ENCODE measurements at places on chromosomes 1 and 21.

DNA sequence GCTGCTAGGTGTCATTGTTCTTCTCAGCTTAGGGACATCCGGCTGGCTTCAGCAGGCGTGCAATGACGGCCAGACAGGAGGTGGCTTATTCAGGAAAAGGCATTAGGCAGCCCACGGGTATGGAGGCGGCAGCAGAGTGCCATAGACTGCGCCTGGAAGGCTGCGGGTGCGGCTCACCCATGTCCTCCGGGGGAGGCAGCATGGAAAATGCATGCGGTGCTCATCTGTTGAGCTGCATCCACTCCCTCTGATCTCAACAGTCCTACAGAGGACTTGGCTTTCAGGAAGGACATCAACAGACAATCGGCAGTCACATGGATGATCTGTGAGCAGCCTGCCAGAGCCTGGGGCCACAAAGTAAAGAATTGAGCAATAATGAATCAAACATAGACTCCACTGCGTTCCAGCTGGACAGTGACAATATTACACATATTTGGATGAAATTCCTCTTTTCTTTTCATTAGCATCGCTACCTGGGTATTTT is 42.9 kb downstream of the UMODL1 start:
- DNase-seq: no peak

- DNase-seq: no peak
Measured at GRCh38 chr1:79679916-79680315, 673.4 kb upstream of the ADGRL4 start.

DNA sequence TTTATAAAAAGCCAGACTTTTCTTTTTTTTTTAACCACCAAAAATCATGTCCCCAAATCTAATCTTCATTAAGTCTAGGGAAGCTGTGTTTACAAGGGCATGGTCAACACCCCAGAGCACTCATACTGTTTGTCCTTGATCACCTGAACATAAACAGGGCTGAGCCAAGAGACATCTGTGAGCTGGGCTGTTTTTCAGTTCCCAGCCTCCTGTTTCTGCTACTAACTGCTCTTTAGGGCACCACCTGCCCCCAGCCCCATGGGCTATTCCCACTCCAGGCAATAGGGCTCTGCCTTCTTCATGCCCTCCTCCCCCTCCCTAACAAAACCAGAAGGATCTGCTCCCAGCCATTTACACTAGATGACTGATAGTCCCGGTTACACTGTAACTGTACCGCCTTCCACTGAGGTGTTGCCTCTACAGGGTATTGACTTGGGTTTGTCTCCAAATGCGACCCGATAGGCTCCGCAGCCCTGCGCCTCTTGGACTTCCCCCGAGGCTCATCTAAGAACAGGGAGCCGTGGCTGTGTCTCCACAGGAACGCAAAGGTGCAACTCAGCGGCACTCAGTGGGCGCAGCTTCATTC is 11.7 kb upstream of the SLC26A9 start:
- DNase-seq: no peak

DNA sequence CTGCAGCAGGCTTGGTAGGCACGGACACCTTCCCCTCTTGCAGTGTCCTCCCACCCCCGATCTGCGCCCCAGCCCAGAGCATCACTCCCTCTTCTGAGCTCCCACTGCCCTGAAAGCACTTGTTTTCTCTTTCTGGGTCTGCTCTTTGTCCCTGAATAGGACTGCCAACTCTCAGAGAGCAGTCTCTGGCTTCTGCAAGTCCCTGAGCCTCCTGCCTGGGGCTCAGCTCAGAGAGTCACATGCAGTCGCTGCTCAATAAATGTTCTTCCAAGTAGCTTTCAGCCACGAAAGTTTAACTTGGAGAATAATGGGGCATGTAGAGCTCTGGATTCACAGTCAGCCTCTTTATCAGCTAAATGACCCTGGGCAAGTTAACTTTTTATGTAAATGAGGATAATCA is 205.6 kb downstream of the HIVEP3 start:
- DNase-seq: no peak

GRCh38 chr1:155454096-155454495 is 108.5 kb downstream of the ASH1L start:
- no peak for DNase-seq

DNA sequence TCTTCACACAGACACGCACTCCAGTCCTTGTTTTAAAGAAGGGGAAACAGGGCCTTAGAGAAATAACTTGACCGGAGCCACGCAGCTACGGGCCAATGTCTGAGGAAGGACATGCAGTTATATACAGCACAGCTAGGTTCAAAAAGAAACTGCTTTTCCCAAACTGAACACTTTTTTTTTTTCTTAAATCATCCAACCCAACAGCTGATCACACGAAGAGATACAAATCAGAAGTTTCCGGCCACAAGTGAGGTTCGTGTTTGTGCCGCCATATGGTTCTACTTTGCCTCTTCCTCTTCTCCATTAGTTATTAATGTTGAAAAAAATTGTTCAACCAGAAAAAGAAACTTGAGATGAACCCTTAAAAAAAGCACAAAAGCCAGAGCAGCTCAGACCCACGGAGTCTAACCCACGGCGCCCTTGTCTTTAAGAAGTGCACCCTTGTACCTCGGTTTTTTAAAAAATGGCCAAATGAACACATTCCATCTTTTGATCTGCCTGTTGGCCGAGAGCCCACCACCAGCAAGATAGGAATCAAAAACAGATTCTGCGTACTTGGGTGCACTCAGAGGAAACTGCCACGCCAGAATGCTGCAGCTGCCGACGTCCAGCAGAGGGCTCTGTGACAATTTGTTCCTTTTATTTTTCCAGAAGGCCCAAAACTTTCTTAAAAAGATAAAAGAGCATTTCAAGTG is 78.9 kb downstream of the SLC66A1 start:
- no peak for DNase-seq

- DNase-seq: no peak
Measured at GRCh38 chr1:204112876-204113730, 38.7 kb downstream of the ETNK2 start.

GRCh38 chr1:226700861-226701260 is 38.2 kb downstream of the ITPKB start:
- DNase-seq: no peak

GRCh38 chr1:224182057-224182865 is 779 bp upstream of the DEGS1 start:
- peak; percentile 50 for DNase-seq

DNA sequence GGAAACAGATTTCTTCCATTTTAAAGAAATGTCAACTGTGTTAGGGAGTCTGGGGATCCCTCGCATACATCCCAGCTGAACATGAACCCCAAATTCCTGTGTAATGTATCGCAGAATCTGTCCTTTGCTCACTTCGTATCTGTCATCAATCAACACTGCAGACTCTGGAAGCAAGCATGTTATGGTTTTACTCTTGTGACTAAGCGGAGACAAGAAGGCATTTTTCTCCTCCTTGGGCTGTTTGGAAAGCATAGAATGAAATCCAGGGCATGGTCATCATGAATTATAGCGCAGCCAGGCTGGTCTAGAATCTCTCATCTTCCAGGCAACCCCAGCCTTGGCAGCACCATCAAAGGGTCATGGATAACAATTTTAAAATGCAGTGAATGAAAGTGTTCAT is 290.2 kb downstream of the KIF26B start:
- DNase-seq: no peak

DNA sequence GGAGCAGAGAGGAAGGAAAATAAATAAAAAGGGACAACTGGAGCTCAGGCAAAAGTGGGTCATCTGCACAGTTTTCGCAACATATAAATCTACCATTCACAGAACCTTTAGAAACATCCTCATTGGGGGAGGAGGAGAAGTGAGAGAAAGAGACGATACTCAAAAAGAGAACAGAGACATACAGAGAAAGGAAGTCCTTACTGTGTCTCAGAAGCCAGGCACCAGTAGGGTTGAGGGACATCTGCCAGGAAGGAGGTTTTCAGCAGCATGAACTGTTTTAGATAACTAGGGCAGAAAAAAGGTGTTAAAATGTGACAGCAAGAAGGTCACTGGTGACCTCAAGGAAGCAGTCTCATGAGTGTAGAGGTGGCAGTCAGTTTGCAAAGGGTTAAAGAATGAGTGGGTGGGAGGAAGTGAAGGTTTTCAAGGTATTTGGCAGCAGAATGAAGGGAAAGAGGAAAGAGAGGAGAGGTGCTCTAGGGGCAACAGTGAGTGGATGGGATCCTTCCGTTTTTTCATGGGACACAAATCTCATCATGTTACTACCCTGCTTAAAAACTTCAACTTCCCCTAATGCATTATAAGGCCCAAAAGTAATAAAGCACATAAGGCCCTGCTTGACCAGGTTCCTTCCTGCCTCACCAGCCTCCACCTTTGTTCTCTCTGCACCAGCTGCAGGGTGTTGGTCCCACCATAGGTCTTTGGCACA is 9.5 kb downstream of the JAK1 start:
- peak; percentile 49 for DNase-seq

- DNase-seq: no peak
Measured at GRCh38 chr1:30682396-30683275, 40.7 kb downstream of the MATN1 start.

DNA sequence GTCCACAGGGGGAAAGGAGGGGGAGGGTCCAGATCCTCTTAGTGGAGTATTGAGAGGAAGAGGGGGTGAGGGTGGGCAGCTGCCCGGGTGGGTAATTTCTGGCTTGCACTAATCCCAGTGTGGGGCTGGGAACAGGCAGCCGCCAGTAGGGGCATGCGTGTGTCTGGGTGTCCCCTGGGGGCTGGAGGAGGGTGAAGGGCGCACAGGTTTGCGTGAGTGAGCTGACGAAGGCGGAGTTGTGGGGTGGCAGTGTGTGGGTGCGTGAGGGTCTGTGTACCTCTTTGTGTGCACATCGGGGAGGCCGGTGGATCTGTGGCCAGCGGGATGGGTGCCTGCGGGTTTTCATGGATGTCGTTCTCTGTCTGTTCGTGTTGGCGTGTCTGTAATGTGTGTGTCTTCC is 97.3 kb downstream of the PAX7 start:
- DNase-seq: no peak

- DNase-seq: no peak
Measured at GRCh38 chr21:30148906-30149305, 17.7 kb downstream of the CLDN17 start.

DNA sequence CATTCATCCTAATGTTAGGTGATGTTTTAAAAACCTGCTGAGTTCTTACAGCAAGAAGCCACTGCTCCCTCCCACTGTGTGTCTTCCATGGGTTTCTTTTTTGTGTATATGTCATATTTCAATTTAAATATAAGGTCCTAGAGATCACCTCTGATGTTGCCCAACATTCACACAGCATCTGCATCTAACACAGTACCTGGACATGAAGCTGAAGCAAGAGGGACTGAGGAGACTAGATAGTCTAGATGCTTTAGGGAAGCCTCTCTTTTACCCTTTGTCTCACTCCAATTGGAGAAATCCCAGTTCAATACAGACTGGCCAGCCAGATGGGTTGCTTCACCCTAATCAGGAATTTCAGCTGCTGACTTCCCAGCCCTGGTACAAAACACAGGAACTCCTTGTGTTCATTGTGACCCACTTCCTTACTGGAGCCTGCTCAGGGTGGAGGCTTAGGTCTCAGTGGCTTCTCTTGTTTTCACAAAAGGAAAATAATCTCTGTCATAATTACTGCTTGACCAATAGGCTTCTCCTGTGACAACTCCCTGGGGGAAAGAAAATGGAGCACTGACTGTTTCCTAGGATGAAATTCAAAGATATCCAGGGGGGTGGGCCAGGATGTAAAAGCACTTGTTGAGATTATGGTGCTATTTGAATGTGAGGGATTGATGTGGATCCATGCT is 17.3 kb downstream of the BTG2 start:
- no peak for DNase-seq

GRCh38 chr1:17861685-17862084 is 106.6 kb downstream of the ACTL8 start:
- no peak for DNase-seq

DNA sequence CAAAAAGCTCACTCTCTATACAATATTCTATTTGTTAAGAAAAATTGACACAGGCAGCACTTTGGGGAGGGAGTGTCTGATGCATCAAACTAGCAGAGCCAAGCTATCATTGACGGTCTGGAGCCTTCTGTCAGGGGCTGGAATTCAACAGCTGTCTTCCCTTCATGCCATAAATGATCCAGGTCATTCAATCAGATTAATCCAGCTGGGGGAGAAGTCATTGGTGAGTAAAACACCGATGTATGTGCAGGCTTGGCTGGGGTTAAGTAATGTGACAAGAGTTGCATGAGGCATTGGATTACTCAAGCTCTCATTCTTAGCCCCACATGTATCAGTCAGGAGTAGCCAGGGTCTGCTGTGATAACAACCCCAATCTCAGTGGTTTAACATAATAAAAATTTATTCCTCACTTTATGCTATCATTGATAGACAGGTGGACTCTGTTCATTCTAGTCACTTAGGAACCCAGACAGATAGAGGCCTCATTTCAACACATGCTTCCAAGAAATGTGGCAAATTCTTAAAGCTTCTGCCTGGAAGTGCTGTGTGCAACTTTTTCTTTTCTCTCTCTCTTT is 118.1 kb upstream of the GADD45A start:
- no peak for DNase-seq

GRCh38 chr1:85375493-85375892 is 89.5 kb downstream of the DDAH1 start:
- DNase-seq: no peak

DNA sequence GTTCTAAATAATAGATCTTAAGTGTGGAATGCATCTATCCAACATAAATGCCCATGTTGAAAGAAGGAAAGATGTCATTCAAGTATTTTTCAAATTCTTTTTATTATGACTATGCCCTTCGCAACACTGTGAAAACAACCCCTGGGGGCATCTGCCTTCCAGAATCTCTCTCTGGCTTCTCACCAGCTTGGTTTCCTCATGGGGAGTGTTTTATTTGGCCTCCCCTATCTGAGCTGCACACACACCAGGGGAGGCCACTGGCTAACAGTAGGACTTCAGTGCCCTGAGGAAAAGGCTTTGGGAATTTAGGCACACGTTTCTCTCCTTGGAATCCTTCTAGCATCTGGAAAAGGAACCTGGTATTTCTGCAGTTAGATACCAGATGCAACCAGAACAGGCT is 130.6 kb downstream of the EDEM3 start:
- no peak for DNase-seq

GRCh38 chr1:111930356-111930755 is 59.1 kb downstream of the KCND3 start:
- no peak for DNase-seq

DNA sequence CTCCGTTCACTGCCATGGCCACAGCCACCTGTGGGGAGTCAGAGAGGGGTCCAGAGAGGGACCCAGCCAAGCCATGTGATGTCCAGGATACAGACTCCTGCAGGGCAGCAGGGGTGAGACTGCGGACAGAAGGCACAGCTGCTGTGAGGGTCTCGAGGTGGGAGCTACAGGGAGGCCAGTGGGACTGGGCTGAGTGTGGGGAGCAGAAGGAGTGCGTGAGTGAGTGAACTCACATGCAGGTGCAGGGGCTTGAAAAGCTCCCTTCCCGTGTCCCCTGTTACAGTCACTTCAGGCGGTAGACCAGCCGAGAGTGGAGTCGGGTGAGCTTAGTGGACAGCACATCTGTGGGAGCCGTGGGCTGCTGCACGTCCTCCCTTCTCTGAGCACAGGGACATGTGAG is 42.4 kb downstream of the S100B start:
- no peak for DNase-seq

- DNase-seq: no peak
Measured at GRCh38 chr21:33064623-33065390, 5.1 kb upstream of the OLIG1 start.

GRCh38 chr1:41599912-41600311 is 115.4 kb upstream of the EDN2 start:
- no peak for DNase-seq

GRCh38 chr1:238895911-238896310 is 490.5 kb upstream of the CHRM3 start:
- DNase-seq: no peak

GRCh38 chr1:27785781-27786455 is 12.9 kb downstream of the STX12 start:
- no peak for DNase-seq
